ENCODE measurements at places on chromosomes 2 and 18.

DNA sequence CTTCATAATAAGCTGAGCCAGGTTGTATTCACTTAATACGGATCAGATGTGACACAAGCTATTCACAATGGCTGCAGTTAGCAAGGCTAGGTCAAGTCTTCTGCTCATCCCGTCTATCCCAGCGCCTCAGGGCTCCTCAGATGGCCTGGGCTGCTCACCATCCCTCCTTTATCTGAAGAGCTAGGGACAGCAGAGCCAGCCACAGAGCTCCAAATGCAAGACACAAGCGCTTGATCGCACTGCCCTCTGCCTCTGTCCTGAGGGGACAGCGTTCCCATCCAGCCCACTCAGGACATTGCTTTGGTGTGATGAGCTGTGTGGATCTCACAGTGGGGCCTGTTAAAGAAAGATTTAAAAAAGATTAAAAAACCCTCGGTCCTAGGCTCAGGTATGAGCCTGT lies 254.4 kb upstream of the HS6ST1 start:
- no peak for DNase-seq

- no peak for DNase-seq
Observed at GRCh38 chr2:238247002-238247822, 7.4 kb upstream of the HES6 start.

- DNase-seq: no peak
Observed at GRCh38 chr2:142858961-142859360, 18.5 kb upstream of the KYNU start.

DNA sequence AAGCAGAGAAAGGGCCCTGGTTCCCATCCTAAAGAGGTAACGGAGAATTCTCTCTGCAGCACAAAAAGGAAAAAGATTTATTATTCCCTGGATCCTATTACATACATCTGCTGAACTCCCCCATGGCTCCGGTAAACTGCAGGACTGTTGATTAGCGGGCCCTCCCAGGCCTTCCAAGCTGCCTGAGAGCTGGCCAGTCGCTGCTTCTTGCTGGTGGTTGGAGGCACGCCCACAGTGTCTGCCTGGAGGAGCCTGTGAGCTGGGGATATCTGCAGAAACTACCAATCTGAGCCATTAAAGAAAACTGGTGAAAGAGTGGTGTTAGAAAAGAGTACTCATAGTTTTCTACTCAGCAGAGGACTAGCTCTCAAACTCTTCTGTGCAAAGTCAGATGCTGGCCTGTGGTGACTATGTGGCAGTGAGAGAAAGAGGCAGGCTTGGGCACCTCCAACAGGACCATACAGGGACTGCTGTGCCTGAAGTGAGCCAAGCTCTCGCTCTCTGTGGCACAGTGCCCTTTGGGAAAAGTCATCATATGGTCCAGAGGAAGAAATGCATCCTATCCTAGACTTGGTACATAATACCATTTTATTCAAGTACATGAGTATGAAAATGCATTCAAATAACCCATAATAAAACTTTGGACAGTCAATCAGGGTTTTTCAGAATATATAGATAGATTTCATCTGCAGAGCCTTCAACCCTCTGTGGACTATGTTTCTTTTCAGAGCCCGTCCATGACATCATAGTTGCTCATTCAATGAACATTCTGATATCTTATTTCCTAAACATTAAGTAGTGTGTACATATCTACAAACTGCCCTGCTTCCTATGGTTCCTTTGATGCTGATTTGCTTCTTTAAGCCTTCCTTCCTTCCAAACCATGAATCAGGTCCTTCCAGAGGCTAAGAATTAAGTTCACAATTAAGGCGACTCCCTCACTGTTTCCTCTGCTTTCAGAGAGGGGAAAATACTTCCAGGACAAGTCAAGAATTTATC lies 242.0 kb upstream of the LYPD1 start:
- no peak for DNase-seq

DNA sequence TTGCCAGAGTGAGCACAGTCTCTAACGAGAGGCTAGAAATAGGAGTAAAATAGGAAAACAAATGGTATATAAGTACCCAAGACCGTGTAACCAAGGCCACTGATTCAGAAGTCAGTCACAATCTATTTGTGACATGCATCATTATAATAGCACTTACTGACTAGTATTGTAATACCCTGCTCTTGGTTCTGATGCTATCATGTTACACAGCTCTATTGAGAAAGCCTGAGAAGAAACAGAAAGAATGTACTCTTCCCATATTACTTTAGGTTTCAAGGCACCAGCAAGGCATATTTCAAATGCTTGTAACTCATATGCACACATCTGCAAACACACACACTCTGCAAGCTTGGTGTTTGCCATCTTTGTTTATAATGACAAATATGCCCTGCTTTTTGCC lies 746.4 kb downstream of the SLC4A3 start:
- no peak for DNase-seq

GRCh38 chr2:216690456-216690852 lies 4.9 kb downstream of the IGFBP5 start:
- DNase-seq: no peak

- DNase-seq: no peak
Observed at GRCh38 chr18:12754511-12754910, 51.7 kb downstream of the PSMG2 start.

- DNase-seq: no peak
Observed at GRCh38 chr2:147327613-147328012, 517.2 kb upstream of the ACVR2A start.

- DNase-seq: no peak
Observed at GRCh38 chr18:3840766-3841165, 390.8 kb downstream of the TGIF1 start.

DNA sequence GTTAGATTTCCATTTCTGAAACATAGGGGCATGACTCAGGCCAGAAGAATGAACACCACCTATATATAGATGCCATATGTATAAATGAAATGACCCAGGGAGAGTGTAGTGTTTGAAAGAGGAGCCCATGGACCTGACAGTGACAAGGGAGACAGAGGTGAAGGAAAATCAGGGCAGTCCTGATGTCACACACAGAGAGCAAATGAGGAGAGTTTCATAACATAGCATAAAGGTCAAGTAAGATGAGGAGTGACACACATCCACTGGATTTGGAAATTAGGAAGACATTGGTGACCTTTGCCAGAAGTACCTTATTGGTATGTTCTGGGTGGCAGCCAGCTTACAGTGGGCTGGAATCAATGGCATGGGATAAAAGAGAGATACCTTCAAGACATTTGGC lies 276.7 kb downstream of the ZNF385B start:
- DNase-seq: no peak

GRCh38 chr2:61707984-61708852 lies 145.6 kb downstream of the FAM161A start:
- DNase-seq: peak; percentile 15

GRCh38 chr2:68425503-68425902 lies 41.6 kb downstream of the FBXO48 start:
- DNase-seq: no peak

DNA sequence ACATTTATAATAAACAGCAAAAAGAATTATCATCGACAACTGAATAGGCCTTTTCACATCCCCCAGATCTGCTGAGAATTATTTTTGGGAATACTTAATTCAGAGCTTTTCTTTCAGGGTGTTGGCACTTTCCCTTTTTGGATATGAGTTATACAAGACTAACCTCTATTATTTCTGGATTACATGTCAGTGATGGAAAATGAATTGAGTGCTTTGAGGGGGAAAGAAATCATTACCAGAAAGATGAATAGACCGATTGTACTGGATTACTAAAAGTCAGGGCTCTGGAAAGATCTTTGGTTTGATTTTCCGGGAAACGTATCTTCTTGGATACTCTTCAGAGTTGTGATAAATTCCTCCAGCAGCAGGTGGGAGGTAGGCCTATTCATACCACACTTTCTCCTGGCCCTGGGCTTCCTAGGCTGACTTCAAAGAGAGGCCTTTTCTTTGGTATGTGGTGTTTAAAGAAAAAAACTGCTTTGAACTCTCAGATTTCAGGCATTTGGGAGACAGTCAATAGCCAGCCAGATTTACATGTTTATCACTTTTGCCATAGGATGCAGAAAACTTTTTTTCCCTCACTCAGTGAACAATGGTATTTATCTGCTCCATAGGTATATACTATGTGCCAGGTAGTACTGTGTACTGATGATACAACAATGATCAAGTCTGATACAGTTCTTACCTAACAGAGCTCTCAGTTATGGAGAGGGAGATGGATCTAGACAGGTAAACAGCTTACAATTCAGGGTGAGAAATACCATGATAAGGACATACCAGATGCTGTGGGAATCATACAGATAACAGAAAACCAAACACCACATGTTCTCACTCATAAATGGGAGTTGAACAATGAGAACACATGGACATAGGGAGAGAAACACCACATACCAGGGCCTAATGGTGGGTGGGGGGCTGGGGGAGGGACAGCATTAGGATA lies 63.3 kb upstream of the ACTR3 start:
- no peak for DNase-seq

DNA sequence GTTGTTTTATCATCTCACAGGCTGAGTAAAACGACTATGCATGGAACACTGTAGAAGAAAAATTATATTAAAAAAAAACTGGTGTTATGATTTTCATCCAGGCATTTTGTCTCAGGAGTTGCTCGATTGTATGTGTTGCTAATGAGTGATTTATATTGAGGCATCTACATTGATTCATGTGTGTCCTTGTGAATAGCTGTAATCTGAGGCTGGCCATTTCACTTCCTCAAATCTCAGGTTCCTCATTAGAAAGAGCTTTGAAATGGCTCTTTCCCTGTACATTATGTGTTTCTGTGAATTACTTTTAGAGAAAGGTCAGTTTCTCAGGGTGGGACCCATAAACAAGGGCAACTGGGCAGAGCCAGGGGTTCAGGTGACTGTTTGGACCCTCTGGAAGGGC lies 2.3 kb downstream of the IL18R1 start:
- peak; percentile 52 for DNase-seq

DNA sequence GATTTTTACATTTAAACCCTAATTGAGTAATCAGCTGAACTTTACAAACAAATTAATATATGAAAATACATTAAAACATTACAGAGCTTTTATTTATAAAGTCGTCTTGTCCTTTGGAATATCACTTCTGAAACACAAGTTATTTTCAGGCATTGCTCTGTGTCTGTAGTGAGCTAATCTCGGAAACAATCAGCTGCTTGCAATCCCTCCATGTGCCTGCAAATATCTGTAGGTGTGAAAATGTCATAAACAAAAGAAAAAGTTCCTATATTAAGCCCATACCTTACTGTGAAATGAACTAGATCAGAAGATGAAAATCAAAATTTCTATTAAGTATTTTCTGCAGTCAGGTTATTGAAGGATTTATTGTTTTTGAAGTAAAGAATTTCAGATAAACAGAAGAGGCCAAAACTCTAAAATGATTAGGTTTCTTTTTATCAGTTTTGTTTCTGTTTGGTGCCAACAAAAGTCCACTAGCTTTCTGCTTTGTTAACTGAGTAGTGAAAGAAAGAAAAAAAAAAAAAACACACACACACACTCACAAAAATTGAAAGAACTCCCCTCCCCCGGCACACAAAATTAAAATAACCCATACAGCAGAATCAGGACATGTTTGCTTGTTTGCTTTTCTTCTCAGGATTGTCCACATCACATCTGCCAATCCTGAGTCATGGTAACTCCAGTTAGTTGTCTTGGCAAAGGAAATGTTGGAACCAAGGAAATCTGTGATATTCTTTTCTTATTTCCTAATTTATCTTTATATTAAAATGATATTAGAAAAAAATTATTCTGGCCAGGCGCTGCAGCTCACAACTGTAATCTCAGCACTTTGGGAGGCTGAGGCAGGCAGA lies 627.0 kb upstream of the SLC39A10 start:
- no peak for DNase-seq

DNA sequence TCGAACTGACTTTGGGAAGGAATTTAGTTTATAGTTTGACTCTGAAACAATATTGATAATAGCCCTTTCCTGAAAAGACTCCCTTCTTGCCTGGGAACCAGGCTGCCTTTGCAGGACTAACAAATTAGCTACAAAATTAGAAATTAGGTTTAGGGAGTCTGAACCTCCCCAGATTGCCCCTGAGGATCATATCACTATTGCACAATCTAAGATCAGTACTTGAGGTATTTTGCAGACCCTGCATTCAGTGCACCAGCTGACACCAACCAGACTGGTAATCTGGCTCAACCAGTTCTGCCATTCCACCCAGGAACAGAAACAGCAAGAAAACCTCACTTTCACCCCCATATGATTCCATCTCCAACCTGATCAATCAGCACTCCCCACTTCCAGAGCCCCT lies 131.8 kb upstream of the GALNT5 start:
- DNase-seq: no peak

- DNase-seq: peak; percentile 8
Observed at GRCh38 chr18:36942264-36942663, 113.3 kb downstream of the KIAA1328 start.

GRCh38 chr18:64513401-64513800 lies 364.5 kb upstream of the LINC00305 start:
- no peak for DNase-seq

DNA sequence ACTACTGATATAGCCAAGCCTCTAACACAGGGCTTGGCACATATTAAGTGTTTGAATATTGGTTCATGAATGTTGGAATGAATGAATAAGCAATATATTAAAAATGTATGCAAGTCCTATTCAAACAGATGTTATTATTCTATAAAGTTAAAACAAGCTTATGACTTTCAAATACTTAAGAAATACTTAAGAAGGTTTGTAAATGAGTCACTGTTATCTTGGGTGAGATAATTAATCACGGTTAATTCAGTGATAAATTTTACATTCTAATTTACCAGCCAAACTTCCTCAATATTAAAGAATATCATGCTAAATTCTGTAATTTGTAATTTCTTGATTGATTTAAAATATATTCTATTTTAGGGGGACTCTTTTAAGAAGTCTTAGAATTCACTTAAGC lies 74.8 kb downstream of the RBMS1 start:
- no peak for DNase-seq

DNA sequence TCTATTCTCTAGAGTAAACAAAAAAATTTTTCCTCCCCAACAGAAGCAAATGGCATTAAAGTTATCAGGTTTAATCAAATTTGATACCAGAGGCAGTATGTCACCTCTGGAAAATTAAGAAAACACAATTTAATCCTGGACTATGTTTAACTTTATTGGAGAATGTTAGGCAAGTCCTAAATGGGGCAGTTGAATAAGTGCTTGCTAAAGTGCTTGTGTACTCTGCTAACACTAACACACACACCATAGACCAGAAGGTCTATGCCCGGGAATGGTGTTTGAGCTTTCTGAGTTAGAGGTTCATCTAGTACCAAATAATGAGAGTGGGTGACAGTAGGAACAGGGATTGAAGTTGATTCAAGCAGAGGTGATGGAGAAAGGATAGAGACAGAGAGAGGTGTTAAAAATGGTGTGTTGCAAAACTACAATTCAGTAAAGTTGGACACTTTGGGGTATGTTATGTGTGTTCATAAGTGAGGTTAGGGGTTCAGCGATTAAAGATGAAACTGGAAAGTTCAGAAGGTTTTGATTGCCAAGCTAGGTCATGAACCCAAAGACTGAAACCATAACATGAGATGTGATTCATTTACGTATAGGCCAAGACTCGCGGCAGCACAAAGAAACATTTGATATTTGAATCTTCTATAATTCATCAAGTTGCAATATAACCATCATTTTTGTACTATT lies 40.5 kb upstream of the PEX13 start:
- no peak for DNase-seq

- no peak for DNase-seq
Observed at GRCh38 chr2:100060875-100061274, 81.5 kb downstream of the AFF3 start.

GRCh38 chr2:11745613-11746375 lies 638 bp upstream of the LPIN1 start:
- no peak for DNase-seq

GRCh38 chr2:189587780-189588179 lies 7.2 kb upstream of the SLC40A1 start:
- peak; percentile 6 for DNase-seq

GRCh38 chr2:17749753-17750438 lies 3.7 kb downstream of the SMC6 start:
- DNase-seq: peak; percentile 48
